ENCODE measurements at places on chromosomes 7 and 10.

DNA sequence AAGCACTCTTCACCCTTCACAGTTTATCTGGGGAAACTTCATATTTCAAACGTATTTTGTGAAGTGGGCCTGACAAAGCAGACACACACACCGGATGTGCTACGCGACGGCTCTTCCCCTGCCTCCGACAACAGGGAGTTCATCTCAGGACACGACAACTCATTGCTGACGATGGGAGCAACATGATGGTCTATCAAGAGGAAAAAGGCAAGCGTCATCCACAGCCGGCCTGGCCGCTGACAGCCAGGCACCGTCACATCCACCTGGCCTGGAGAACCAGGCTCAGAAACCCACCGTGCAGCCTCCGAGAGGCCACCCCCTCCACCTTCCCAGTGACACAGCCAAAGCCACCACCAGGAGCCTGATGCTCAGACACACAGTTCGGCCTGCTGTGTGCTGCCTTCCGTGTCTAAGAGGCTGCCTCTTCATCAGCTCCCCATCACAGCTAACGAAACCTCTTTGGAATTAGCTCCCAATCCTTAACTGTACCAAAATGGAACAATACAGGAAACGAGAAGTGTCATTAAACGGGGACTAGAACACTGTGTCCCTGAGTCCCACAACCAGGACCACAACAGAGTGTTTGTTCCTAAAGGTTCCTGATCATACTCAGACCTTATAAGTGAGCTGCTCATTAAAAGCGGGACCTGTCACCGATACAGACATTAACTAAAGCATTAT lies 76.7 kb downstream of the SFMBT2 start:
- DNase-seq = no peak

- no peak for DNase-seq
Measured at GRCh38 chr7:88669913-88670312, 89.6 kb upstream of the ZNF804B start.

DNA sequence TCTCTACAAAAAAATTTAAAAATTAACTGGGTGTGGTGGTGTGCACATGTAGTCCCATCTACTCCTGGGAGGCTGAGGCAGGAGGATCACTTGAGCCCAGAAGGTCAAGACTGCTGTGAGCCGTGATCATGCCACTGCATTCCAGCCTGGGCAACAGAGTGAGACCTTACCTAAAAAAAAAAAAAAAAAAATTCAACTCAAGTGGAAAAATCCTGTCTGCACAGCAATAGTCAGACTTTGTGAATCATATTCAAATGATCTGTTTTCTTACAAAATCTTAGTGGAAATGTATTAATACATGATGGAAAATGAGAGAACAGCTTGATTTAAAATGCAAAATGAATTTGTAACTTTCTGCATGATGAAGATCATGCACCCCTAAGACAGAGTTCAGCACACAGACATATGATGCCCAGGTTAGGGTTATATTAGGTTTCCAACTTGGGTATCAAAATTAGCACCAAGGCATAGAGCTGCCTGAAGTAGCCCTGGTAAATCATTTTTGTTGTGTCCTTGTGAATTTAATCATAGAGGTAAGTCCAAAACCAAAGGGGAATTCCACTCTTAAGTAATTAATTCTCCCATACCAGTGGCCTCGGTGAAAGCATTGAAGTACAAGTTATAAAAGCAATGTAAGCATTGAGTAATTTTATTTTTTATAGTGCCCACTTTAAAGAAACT lies 93.8 kb downstream of the ADD3 start:
- no peak for DNase-seq

GRCh38 chr10:27223964-27224363 lies 16.6 kb downstream of the ACBD5 start:
- no peak for DNase-seq

- DNase-seq = peak; percentile 26
Measured at GRCh38 chr7:50092579-50093491, at the start of gene ZPBP. ZPBP (minus strand) TSS chr7:50093246; CDS start chr7:50093194, 52 bp downstream.

GRCh38 chr10:25082276-25083204 lies 66.1 kb downstream of the THNSL1 start:
- DNase-seq = no peak

DNA sequence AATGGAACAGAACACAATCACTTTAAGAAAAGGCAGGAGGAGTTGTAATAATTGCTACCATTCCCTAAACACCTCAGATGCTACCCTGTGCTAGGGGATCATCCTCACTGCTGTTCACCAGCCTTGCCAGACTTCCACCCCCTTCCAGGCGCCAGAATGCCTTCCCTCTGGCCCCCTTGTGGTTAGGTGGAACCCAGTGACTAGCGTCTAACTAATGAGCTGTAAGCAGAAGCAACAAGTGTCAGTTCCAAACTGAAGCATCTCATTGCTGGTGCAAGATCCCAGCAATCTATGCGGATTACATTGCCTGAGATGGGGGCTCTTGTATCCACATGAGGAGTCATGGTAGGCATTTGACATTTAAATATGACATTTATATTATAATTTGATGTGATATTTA lies 86.6 kb downstream of the FRMD4A start:
- DNase-seq = no peak

DNA sequence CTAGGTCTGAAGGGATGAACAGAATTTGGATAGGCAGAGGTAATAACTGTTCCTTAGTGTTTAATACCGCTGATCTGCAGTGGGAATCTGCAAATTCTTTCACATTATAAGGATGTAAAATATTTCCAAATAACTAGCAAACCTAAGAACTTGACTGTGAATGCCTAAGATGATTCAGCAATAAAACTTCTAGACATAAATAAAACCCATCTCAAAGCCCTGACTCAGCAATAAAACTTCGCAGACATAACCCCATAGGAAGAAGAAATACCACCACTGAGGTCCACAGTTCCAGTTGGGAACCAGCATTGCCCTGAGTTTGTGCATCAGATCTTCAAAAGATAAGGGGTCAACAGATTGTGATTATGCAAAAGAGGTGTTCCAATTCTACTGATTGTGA lies 354.2 kb downstream of the GFRA1 start:
- DNase-seq = no peak

GRCh38 chr7:105229641-105230040 lies 159.1 kb downstream of the SRPK2 start:
- DNase-seq = no peak

- no peak for DNase-seq
Measured at GRCh38 chr7:99562832-99563231, 4.4 kb downstream of the ZNF655 start.

DNA sequence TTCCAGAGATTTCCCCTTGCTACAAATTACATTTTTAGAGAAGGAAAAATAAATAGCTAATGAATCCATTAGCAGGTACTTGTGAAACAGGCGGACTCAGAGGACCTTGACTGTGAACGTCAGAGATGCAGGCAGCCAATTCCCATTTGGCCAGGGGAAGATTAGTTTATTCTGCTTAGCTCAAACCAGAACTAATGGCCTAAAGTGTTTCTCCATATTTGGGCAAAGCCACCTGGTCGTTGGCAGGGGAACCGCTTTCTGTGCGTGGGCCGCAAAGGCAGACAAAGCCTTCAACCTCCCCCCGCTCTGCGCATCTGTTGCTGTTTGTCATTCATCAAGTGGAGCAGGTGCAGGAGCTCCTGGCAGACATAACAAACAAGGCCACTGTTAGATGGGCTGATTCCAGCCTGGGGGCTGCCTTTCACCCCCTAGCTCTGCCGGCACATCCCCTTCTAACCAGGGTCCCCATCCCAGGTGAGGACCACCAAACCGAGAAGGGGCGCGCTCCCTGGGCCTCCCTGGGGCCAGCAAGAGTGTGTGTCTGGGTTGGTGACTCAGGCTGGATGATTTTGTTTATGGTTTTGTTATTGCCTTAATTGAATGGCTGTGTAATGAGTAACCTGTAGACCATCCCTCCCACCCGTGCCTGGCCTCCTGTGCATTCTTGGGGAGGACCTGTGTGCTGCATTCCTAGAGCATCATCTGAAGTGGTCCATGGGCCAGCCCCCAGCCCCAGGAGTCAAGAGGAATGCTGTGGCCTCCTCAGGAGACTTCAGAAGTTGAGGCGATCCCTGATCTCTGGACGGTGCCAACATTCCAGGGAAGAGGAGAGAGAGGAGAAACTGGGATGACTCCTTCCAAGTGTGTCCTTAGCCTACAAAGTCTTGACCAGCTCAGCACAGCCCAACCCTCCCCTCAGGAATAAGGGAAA lies 14.5 kb upstream of the CPA1 start:
- DNase-seq = no peak

- DNase-seq = no peak
Measured at GRCh38 chr10:24974976-24975375, 22.6 kb upstream of the PRTFDC1 start.

DNA sequence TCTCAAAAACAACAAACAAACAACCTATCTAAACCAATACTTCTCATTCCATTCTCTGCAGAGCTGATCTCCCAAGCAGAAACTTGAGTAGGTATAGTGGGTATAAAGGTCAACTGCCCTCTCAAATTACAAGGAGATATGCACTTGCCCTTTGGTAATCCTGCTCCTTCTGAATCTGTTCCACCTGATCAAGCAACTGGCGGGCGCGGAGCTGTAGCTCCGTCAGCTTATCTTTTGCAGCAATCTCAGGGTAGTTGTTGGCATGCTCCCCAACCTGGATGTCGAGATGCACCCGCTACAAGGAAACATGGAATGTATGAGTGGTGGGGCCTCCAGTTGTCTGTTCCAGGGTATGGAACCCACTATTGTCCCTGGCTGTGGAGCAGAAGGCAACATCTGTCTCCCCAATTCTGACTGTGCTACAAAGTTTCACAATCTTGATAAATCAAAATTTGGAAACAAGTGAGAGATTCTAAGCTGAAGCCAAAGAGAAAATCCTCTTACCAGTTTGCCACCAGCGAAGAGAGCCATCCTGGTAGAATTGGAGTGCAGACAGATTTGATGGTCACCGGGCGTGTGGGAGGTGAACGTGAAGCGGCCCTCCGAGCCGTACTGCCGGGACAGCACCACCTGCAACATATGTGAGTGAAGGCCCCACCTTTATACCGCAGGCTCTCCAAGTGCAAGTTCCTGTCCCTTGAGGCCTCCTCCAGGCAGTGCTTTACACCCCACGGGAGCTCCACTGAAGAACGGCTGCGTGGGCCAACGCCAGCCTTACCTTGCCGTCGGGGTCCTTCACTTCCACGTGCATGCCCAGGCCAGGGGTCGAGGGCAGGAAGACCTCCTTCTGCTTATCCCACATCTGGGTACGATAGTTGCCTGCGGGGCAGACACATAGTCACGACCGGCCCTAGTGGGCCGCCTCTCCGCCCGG lies 819 bp downstream of the TMED4 start:
- no peak for DNase-seq

DNA sequence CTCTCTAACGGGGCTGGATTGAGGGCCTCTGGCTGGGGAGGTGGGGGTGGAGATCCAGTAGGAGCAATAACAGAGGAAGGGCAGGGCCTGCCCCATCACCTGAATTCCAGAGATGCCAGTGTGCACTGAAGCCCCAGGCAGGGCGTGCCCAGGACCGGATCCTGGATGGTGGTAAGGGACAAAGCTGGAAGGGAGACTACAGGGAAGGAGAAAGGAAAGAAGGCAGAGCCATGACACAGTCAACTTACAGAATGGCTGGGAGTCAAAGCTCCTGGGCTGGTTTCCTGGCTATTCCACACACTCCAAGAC lies 666 bp downstream of the TMEM139 start:
- DNase-seq = no peak

GRCh38 chr10:86068231-86069054 lies 298.2 kb downstream of the GRID1 start:
- DNase-seq = no peak

DNA sequence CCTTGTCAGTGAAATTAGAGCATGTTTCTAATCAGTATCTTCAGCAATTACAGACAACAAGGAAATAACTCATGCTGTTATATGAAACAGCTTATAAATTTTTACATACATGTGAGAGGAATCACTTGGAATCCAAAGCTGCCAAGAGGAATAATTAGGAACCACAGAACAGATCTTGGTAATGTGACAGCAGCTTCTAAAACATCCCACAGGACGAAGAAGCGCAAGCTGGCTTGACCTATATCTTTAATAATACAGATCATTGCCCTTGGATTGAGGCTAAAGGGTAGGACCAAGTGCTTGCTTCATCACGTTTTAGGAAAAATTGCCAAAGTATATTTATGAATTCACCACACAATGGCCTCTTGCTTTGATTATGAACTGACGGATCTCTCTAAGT lies 869.8 kb downstream of the LRMDA start:
- DNase-seq = no peak

- DNase-seq = no peak
Measured at GRCh38 chr7:90458104-90458503, 11.3 kb upstream of the PTTG1IP2 start.

DNA sequence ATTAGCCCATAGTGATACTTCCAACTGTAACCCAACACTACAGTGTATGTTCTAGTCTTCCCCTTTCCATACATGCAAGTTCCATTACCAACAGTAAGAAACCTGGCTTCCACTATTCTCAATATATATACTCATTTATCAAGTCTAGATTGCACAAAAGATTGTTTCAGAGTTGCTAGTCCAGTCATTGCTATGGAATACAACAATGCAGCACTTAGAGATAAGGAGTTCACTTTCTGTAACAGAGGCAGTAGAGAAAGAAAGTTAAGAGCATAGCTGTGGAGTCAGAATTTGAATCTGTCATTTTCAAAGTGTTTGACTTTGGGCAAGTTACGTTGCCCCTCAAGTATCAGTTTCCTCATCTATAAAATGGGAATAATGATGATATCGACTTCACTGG lies 90.1 kb downstream of the RTKN2 start:
- DNase-seq = no peak

GRCh38 chr10:104255311-104255981 lies 754 bp downstream of the GSTO1 start:
- DNase-seq = peak; percentile 86

DNA sequence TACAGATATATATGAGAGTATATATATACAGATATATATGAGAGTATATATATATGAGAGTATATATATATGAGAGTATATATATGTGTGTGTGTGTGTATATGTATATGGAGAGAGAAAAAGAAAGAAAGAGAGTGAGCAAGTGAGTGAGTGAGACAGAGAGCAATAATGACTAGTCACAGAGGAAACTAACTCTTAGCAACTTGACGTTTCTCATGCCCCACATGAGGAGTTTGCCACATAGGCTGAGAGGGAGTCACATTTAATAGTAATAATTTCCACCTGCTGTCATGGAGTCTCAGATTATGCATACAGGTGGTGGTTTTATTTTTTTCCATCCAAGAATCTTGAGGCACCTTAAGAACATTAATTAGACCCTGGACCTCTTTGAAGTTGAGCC lies 199.9 kb downstream of the GATA3 start:
- no peak for DNase-seq

GRCh38 chr7:29831705-29832104 lies 25.4 kb downstream of the WIPF3 start:
- no peak for DNase-seq

GRCh38 chr10:95246582-95247051 lies 44.2 kb downstream of the PDLIM1 start:
- DNase-seq = peak; percentile 42

- DNase-seq = peak; percentile 10
Measured at GRCh38 chr10:62818426-62819011, 2.4 kb upstream of the EGR2 start.

- no peak for DNase-seq
Measured at GRCh38 chr7:152486968-152487367, 51.2 kb upstream of the KMT2C start.

GRCh38 chr10:87861566-87861952 lies 1.8 kb downstream of the KLLN start:
- no peak for DNase-seq

- DNase-seq = no peak
Measured at GRCh38 chr7:155878674-155879073, 66.4 kb upstream of the SHH start.

All from foreskin melanocyte (primary cell).